RPMI8226 (cell line): ENCODE measurements at places on chromosomes 7 and 10.

DNA sequence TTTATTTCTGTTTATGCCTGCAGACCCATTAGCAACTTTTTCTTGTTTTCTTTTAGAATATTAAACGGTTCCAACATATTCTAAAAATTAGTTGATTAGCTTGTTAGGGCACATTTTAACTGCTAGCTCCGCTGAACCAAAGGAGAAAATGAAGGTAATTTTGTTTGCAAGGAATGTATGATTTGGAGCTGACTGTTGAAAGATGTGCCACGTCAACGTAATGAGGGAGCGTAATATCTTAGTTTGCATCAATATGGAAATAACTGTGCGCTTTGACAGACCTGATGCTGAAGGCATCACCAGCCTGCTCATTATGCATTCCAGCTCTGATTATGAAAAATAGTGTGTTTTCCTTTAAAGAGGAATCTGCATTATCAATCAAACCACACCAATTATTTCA lies 102.0 kb upstream of the CTBP2 start:
- no peak for DNase-seq

- DNase-seq = peak; percentile 5
These were observed 320.8 kb upstream of the NRP1 start for GRCh38 chr10:33655165-33655815.

GRCh38 chr10:76459016-76459730 lies 1027.7 kb downstream of the LRMDA start:
- no peak for DNase-seq

- peak; percentile 73 for DNase-seq
These were observed 141.3 kb upstream of the KLF14 start for GRCh38 chr7:130875265-130875741.

DNA sequence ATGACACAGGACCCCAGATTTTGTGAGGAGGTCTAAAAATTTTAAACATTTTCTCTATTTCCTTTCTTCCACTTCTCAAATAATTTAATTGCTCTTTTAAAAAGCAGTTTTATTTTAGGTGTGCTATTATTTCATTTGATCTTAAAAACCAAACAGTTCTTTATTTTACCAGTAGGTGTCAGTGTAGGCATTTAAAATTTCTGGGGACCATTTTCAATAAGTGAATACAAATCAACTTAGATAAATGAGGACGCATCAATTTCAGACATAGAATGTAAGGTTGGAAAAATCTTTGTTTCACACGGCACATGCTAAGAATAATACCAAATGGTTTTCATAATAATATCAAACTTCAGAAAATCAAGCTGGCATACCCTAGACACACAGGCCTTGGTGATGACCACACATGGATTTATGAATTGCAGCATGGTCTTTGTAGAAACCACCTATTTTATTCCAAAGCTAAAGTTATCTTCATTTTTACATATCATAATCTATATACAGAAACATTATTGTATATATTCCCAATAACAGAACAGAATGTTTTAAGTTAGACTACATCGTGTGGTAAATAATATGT lies 127.6 kb upstream of the SLC26A5 start:
- peak; percentile 36 for DNase-seq

DNA sequence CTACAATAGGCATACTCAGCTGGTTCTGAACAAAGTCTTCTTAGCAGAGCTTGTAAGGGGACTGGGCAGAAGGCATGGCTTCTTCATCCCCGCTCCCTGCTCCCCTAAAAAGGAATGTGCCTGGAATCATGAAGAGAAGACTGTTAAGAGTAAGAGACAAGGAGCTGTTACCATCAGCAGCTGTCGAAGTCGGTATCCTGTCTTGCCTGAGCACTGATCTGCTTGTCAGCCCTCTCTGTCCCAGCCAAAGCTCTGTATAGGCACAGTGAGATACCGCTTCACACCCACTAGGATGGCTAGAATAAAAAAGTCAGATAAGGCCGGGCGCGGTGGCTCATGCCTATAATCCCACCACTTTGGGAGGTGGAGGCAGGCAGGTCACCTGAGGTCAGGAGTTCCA lies 2.4 kb downstream of the ABLIM1 start:
- DNase-seq = no peak

DNA sequence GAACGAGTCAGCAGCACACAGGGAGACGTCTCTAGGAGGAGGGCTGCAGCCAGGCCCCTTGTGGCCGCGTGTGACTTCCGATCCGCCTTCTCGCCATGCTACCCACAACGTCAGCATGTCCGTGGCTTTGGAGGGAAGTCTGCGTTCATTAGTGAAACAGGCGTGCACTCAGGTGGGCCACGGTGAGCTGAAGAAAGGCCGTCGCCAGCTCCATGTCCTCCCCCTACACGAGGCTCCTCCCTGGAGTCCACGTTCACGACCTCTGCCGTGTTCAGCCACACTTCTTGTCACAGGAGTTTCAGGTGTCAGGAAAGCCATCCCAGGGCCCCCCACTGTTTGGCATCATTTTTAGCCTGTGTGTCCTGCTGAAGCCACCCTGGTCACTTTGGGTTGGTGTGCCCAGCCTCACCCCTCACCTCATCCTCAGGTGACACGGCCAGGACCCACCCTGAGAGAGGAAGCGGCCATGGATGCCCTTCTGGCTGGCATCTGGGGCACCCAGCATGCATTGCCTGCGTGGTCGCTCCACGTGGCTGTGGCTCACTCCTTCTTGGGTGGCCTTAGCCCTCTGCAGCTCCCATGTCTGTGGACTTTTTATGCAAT lies 310.6 kb upstream of the SHH start:
- no peak for DNase-seq

GRCh38 chr10:102758240-102758932 lies 14.6 kb downstream of the WBP1L start:
- DNase-seq = no peak

- DNase-seq = no peak
These were observed 6.5 kb downstream of the SHH start for GRCh38 chr7:155805826-155806095.

- no peak for DNase-seq
These were observed 111.0 kb upstream of the KMT2E start for GRCh38 chr7:104903044-104903443.

DNA sequence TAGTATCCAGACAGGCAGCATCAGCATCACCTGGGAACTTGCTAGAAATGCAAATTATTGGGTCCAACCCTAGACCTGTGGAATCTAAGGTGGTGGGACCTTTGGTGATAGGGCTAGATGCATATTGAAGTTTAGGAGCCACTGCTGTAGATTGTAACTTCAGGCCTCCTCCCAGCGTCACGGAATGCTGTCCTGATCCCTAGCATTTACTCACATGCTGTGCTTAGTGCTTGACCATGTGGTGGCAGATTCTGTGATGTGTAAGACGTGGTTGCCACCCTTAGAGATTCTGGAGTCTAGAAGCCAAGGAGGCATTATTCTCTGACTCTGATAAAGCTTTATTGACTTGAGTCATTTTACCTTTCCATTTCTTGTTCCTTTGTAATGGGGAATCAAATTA lies 13.5 kb downstream of the AHR start:
- no peak for DNase-seq

- DNase-seq = no peak
These were observed 25.6 kb downstream of the STYXL1 start for GRCh38 chr7:76022026-76022780.

DNA sequence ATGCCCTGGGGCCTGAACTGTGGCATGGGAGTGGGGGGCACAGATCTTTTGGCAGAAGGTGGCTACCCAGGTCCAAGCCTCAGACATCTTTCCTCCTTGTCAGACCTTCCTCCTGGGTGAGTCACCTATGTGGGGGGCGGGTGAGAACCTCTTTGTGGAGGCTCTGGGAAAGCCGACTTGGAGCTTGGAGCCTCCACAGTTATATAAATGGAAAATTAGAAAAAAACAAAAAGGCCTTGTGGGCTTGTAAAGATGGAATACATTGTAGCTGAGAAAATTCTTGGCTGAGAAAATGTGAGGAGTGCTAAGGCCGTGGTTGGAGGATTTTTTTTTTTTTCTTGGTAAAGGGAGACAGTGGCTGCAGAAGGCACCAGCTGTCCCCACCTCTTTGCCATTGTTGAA lies 292.5 kb downstream of the CCDC3 start:
- no peak for DNase-seq

DNA sequence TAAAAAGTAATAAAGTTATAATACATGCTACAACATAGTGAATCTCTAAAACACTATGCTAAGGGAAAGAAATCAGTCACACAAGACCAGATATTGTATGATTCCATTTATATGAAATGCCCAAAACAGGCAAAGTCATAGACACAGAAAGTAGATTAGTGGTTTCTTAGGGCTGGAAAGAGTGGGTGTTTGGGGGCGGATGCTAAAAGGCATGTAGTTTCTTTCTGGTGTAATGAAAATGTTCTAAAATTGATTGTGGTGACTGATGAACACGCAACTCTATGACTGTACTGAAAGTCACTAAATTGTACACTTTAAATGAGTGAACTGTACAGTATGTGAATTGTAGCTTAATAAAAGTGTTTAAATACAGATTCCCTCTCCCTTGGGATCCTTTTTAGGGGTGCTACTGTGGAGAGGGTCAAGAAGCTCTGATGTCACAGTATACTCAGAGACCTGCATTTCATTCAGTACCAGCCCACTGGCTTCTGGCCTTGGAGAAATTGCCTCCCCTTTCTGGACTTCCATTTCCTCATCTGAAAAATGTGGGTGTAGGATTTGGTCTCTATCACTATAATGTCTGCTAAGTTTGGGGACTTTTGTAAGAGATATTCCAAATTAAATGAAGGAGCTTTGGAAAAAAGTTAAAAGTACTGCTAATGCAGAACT lies 46.4 kb downstream of the AOAH start:
- DNase-seq = no peak

DNA sequence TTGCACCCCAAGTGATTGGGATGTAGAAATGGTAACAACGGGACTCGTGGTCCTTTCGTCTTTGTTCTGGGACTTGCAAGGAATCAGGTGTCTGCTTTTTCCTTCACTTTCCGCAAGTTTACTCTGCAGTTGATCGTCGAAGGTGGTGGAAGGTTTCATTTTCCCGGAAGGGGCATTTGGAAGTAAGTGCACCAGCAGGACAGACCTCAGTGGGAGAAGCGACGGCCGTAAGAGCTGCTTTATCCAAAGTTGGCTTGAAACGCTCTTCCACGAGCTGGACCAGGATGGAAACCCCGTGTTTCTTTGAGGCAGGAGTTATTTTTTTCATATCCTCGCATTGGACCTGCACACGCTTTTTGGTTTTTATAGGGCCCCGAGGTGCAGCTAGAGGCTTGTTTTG lies 1.2 kb downstream of the BRI3 start:
- DNase-seq = no peak

DNA sequence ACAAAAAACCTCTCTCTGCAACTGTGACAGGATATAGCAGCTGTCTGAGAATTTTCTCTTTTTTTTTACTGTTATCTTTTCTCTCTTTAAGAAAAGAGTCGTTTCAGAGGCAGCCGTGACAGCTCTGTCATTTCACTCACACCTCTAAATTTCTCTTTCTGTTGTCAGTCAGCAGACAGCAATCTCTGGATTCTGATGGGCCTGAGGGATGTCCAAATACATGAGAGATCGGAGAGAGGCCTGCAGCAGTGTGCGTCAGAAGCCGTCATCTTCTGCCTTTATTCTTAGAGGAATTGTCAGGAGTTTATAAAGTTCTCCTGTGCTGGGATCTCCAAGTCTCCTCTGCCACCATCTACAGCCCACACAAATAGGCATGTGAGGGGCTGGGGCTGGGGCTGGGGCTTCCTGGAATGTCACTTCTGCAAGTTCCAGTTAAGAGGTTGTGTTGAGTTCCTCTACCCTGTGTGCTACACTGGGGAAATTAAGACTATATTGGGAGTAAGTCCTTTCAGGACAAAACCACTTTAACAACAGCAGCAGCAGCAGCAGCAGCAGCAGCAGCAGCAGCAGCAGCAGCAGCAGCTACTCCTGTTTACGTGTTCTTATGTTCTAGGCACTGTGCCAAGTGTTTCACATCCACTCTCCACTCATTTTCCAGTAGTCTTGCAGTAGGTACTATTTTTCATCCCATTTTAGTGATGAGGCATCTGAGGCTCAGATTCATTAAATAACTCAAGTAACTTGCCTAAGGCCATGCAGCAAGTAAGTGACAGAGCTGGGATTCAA lies 541.3 kb downstream of the LRMDA start:
- no peak for DNase-seq

- peak; percentile 45 for DNase-seq
These were observed 28.1 kb upstream of the PLXDC2 start for GRCh38 chr10:19788075-19788686.

GRCh38 chr10:124648738-124649137 lies 95.4 kb downstream of the FAM53B start:
- peak; percentile 92 for DNase-seq

- DNase-seq = no peak
These were observed 563.6 kb downstream of the SUGCT start for GRCh38 chr7:40698214-40698920.

- no peak for DNase-seq
These were observed 626 bp upstream of the BMS1 start for GRCh38 chr10:42781893-42782445.

DNA sequence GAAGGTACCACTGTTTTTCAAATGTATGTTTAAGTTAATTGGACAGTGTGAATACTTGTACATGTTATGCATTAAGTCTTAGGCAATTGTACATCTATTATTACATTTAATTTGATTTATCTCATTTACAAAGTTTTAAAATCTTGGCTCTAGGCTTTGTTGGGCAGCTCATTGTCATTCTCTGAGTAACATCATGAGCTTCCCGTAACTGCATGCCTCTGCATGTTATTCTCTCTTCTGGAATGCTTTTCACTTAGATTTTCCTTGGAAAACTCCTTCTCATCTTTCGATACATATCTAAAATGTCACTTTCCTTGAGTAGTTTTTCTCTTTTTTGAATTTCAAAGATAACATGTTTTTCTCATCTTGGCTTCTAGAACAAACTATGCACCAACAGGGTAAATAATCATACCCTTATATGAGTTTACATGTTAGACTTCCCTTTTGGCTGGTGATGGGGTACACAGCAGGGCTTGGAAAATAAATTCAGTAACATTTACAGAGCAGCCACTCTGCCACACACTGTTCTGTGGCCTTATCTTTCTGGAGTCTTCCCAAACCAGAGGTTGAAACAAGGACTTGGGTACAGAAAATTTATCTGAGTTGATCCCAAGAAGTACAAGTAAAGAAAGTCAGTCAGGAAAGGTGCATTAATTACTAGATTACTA lies 42.2 kb upstream of the A1CF start:
- DNase-seq = no peak

GRCh38 chr7:120783721-120784120 lies 74.2 kb downstream of the TSPAN12 start:
- no peak for DNase-seq

GRCh38 chr7:30920021-30920583 lies 8.4 kb downstream of the AQP1 start:
- DNase-seq = no peak

DNA sequence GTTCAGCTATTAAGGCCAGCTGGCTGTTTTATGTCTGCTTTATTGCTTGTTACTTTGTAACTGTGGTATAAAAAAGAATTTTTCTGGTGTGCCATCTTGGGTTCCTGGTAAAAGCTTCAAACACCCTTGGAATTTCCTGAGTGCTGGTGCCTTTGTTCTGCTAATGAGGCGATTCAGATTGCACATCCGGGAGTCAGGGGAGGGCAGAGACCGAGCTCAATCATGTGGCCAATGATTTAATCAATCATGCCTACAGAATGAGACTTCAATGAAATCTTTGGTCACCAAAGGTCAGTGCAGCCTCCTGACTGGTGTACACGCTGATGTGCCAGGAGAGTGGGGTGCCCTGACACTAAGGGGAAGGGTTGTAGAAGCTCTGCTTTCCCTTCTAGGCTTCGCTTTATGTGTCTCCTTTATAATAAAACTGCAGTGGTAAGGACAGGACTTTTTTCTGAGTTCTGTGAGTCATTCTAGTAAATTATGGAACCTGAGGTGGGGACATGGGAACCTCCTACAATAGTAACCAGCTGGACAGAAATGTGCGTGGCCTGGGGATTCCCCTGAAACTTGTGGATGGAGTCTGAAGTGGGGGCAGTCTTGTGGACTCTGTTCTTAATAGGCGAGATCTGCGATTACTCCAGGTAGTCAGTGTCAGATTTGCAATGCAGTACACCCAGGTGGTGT lies 69.4 kb upstream of the OGDHL start:
- DNase-seq = no peak
